Glutamatergic neuron (in vitro differentiated cells): ENCODE measurements at places on chromosomes 16 and 17.

DNA sequence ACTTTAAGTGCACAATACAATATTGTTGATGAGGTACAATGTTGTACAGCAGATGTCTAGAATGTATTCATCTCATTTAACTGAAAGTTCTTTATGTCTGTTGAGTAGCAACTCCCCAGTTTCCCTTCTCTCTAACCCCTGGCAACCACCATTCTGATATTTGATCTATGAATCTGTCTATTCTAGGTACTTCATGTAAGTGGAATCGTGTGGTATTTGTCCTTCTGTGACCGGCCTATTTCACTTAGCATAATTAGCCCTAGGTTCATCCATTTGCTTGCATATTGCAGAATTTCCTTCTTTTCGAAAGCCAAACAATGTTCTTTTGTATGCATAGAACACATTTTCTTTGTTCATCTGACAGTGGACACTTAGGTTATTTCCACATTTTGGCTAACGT lies 10.8 kb downstream of the RGS9 start:
- no peaks in the 10 kb centered on the region for H3K4me1 ChIP-seq
- no peaks in the 10 kb centered on the region for H3K36me3 ChIP-seq
- H3K27me3 ChIP-seq, result peaks cover 2% of the 10 kb centered on the region
- no peak overlapping the region for H3K27ac ChIP-seq
- no peak for DNase-seq

DNA sequence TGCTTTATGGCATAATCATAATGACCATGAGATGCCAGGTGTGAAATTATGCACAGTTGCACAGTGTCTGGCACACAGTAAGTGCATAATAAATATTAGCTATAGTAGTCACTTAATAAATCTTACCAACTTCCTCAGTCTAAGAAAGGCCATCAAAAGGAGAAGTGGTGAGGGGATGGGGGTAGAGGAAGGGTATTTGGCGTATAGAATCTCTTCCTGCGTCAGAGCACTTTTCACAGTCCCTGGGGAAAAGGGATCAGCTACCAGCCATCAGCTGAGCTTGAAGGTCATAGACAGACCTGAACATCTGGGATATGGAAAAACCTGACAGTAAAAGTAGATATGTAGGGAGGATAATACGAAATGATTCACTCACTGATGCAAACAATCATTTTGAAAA lies 5.8 kb downstream of the CRHR1 start:
- no peaks in the 10 kb centered on the region for H3K36me3 ChIP-seq
- peaks cover 19% of the 10 kb centered on the region for H3K4me1 ChIP-seq
- DNase-seq, result no peak
- H3K4me3 ChIP-seq, result peak overlapping the region; percentile 9
- no peak overlapping the region for H3K27ac ChIP-seq
- H3K27me3 ChIP-seq, result peaks cover 11% of the 10 kb centered on the region

DNA sequence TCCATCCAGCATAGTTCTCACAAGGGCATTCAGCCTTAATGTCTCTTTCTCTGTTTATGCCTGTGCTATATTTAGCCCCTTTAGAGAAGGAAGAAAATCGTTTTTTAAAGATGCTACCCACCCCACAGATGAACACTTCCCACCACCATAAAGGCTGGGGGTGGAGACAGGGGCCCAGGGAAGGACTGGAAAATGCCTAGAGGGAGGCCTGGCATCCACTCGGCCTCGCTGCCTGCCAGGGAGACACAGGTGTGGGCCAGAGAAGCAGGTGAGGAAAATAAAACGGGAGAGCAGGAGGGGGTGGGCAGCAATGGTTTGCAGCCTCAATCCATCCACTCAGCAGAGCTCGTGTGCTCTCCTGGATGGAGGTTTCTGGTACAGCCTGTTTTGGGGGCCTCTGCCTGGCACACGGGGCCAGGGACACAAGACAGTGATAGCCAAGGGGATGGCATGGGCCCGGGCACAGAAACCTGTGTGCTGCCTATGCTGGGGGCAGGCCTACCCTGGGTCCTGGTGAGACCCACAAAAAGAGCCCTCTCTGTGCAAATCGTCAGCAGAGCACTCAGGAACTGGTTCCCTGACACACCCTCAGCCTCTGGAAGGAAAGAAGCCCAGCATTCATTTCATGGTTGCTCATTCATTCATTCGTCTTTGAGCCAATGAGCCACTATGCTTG lies 121.4 kb downstream of the C16orf78 start:
- H3K4me1 ChIP-seq, result peaks cover 40% of the 10 kb centered on the region
- no peaks in the 10 kb centered on the region for H3K36me3 ChIP-seq
- H3K4me3 ChIP-seq, result no peak overlapping the region
- H3K27me3 ChIP-seq, result peaks cover 26% of the 10 kb centered on the region
- H3K27ac ChIP-seq, result peak overlapping the region; percentile 52

GRCh38 chr16:9695152-9695551 lies 487.1 kb downstream of the GRIN2A start:
- no peak overlapping the region for H3K4me3 ChIP-seq
- no peaks in the 10 kb centered on the region for H3K36me3 ChIP-seq
- no peak overlapping the region for H3K27ac ChIP-seq

- peak; percentile 75 for DNase-seq
- no peaks in the 10 kb centered on the region for H3K36me3 ChIP-seq
- no peak overlapping the region for H3K4me3 ChIP-seq
- no peaks in the 10 kb centered on the region for H3K4me1 ChIP-seq
- H3K27me3 ChIP-seq, result no peaks in the 10 kb centered on the region
Measured at GRCh38 chr16:20383106-20384029, 21.2 kb downstream of the PDILT start.

DNA sequence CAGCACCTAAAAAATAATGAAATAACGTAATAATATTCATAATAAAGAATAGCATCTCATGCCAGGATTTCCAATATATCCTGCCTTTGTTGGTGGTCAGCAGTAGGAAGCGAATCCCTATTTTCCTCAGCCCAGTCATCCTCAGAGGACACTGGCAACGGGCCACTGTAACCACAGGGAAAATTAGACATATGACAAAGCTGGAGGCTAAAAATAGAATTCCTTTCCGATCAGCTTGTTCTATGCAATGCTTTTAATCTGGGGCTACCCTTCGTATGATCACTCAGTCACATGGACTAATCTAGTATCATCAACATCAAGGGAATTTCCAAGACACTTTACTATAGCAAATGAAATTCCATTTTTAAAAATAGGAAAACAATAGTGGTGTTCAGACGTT lies 246.9 kb upstream of the KCNJ16 start:
- no peaks in the 10 kb centered on the region for H3K4me1 ChIP-seq
- DNase-seq, result no peak
- H3K4me3 ChIP-seq, result no peak overlapping the region
- peaks cover 1% of the 10 kb centered on the region for H3K27me3 ChIP-seq

GRCh38 chr16:12723681-12724080 lies 80.0 kb downstream of the CPPED1 start:
- peaks cover 29% of the 10 kb centered on the region for H3K4me1 ChIP-seq
- peaks cover 11% of the 10 kb centered on the region for H3K36me3 ChIP-seq
- H3K27ac ChIP-seq, result peak overlapping the region; percentile 91
- no peak for DNase-seq

DNA sequence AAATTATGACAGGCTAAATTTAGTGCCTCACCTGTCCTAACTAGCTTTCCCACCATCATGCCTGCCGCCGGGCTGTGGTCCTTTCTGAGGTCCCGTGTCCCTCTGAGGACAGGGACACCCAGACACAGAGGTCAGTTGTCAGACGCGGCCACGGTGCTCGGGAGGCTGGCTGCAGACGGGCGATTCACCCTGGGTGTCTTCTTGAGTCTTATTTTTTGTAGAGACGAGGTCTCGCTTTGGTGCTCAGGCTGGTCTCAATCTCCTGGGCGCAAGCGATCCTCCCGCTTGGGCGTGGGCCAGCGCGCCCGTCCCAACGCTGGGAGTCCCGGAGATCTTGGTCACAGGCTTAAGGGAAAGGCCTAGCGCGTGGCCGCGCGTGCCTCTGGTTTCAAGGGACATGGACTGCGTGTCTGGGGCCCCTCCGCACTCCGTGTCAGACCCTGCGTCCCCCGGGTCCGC lies 797 bp upstream of the RAB11FIP3 start:
- H3K36me3 ChIP-seq, result no peaks in the 10 kb centered on the region
- peaks cover 15% of the 10 kb centered on the region for H3K27me3 ChIP-seq
- H3K4me1 ChIP-seq, result peaks cover 17% of the 10 kb centered on the region
- H3K4me3 ChIP-seq, result peak overlapping the region; percentile 82
- peak overlapping the region; percentile 33 for H3K27ac ChIP-seq

GRCh38 chr17:72529386-72529785 lies 408.6 kb downstream of the SOX9 start:
- no peaks in the 10 kb centered on the region for H3K4me1 ChIP-seq
- H3K27ac ChIP-seq, result no peak overlapping the region
- no peak for DNase-seq
- H3K4me3 ChIP-seq, result no peak overlapping the region
- H3K27me3 ChIP-seq, result peaks cover 1% of the 10 kb centered on the region
- H3K36me3 ChIP-seq, result peaks cover under 1% of the 10 kb centered on the region
